Nucleus accumbens (tissue), 56 donors: ENCODE measurements at places on chromosomes 16 and 17.

DNA sequence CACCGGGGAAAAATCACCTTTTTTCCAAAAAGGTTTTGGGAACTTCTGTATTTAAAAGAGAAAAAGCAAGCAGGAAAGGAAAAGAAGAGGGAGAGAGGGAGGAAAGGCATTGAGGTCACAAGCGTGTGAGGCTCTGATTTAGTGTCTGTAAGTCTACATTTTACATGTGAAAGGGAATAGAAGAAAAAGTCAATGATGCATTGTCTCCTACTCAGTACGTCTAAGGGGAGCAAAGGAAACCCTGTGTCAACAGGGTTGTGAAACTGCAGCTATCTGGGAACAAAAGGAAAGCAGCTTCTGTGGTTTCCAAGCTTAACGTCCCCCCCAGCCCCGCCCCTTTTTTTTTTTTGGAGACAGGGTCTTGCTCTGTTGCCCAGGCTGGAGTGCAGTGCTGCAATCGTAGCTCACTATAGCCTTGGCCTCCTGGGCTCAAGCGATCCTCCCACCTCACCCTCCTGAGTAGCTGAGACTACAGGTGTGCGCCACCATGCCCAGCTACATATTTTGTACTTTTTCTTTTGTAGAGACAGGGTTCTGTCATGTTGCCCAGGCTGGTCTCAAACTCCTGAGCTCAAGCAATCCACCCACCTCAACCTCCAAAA lies 1.8 kb upstream of the CDC42EP4 start:
- DNase-seq = no peak

DNA sequence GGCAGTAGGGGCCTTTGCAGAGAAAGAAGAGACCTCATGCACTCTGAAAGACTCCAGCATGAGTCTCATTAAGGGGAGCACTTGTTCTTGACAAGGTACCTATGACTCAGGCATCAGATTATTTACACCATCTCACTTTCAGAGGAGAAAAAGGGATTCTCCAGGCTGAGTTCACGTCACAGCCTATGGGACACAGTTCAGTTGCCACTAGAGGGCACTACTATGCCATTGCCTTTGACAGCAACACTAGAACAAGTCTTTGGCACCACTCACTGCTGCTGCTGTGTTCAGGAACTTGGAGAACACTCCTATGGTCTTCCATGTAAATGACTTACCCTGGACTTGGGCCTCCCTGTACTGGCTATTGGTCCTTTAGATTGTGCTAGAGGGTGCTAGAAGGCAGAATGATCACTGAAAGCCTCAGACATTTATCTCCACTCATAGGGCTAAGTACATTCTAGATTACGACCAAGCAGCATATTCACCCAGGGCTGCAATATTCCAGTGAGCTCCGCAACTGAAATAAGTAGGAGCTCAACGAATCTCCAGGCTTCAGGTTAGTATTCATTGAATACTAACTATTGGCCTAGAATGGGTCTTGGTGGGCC lies 225.1 kb upstream of the CA10 start:
- DNase-seq = no peak

- DNase-seq = no peak
These were observed 94.7 kb downstream of the SEC14L1 start for GRCh38 chr17:77235370-77235941.

DNA sequence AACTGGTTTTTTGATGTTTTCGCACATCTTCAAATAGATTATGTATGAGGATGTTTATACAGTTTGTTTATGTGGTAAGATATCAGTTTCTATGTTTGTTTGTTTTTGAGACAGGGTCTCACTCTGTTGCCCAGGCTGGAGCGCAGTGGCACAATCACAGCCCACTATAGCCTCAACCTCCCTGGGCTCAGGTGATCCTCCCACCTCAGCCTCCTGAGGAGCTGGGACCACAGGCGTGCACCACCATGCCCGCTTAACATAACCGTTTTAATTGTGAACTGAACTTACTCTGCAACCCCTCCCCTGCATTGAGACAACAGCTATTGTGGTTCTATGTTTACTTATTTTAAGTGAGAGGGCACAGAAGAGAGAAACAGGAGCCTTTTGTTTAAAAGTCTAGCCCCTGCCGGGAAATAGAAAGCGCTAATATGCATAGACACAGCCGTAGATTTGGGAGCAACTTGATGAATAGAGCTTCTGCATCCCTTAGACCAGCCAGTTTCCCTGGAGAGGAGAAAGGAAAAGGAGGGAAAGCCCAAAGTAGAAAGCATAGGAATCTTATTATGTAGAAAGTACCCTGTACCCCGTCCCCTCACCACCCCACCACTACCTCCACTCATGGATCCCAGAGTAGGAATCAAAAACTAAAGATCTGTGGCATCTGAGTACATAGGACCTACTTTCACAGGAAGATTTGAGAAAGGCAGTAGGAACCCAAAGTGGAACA lies 19.6 kb upstream of the APPBP2 start:
- no peak for DNase-seq

GRCh38 chr17:17934214-17934613 lies 38.0 kb downstream of the TOM1L2 start:
- DNase-seq = no peak

DNA sequence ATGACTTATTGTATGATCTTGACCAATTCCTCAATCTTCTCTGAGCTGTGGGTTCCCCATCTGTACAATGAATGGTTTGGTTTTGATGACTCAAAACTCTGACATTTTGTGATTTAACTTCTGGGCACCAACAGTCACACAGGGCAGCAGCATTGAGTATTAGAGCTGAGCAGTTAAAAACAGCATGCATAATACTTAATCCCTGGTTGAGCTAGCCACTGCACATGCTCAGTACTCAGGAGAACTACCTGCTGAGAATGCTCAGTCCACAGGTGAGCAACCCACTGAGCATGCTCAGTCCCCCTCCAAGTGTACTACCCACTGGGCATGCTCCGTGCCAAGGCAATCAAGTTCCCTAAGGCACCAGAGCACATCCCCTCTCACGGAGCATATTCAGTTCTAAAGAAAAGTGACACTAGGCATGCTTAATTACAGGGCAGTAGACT lies 68.7 kb downstream of the AIPL1 start:
- DNase-seq = no peak

DNA sequence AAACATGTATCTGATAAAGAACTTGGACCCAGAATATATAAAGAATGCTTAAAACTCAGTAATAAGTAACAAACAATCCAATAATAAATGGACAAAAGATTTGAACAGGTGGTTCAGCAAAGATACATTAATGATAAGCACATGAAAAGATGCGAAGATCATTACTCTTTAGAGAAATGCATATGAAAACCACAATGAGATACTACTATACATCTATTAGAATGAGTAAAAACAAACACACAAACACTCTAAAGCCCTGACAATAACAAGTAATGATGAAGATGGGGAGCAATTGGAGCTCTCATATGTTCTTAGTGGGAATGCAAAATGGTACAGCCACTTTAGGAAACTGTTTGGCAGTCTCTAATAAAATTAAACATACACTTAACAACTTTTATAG lies 29.1 kb downstream of the OSBPL7 start:
- no peak for DNase-seq

DNA sequence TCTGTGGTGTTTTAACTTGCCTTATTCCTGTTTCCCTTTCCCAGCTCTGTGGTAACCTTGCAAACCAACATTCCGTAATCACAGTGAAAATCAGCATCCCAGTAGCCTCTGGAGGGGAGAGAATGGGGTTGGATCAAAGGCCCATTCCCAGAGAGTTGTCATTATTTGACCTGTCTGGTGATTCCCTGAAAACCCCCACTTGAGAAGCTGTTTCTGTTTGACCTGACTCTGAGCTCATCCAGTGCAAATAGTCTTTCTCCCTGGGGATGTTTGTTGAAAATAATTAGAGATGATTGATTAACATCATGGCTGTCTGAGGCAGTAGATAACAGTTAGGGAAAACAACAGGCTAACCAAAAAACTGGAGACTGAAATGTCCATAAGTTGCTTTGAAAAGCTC lies 3.0 kb downstream of the CACNG1 start:
- no peak for DNase-seq

DNA sequence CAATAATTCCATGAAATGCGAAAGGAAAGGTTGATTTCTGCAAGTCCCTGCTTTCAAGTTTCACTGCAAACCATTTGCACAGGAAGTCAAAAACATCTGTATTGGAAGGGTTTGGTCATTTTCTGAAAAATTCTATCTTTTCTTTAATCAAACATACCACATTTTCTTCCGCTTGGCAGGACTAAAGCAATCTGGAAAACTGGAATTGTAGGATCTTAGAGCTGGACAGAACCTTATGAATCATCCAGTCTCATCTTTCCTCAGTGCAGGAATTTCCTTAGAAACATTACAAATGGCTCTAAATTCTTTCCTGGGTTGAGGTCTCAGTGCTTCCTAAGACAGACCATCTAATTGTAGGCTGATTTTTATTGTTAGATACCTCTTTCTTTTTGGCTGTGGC lies 111.5 kb upstream of the ELAC2 start:
- no peak for DNase-seq

DNA sequence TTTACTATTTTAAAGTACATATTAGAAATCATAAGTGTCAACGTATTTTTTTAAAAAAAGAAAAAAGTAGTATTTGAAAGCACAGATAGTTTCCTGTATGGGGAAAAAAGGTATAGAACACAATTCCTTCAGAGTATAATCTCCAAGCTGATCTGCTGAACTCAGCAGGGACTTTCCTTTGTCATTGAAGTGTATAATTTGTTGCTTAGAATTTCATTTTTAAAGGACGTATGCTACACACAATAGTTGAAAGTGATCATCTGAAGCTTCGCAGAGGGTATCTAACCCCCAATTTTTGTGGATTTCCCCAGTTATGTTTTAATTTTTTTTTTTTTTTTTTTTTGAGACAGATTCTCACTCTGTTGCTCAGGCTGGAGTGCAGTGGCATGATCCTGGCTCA lies 20.2 kb upstream of the MAPT start:
- DNase-seq = no peak

DNA sequence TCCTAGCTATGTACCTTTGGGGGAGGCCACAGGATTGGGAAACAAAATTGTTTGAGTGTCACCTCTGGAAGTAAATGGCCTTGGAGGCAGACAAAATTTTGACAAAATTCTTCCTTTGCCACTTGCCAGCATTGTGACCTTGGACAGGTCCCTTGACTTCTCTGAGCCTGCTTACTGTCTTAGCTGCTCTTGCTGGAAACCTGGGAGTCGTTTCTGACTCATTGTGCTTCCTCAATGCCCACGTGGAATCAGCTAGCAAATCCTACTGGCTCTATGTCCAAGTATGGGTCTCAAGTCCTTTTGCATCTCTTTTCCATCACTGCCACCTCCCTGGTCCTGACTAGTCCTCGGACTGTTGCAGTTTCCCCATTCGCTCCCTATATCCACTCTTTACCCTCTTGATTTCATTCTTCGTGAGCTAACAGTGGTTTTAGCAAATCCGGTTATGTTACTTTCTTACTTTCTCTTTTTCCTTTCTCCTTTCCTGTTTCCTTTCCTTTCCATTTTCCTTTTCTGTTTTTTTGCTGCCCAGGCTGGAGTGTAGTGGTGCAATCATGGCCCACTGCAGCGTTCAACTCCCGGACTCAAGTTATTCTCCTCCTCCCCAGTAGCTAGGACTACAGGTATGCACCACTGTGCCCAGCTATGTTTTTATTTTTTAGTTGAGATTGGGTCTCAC lies 68.1 kb upstream of the LGALS9 start:
- no peak for DNase-seq

DNA sequence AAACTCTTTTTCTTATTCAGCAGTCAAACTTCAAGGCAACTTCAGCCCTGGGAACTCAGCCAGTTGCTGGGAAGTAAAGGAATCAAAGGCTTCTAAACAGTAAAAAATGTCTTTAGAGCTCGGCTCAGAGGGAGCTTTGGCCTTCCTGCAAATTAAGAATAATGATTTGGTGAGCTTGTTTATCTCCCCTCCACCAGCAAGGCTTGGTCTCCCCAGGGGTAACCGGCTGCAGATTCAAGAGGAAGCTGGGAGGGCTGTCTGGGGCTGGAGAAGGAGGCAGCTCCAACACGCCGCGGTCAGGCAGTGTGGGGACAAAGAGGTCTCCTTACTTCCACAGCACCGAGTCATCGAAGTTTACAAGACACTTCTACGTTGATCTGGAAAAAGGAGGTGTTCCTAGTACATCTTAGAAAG lies 17.7 kb upstream of the DOC2B start:
- no peak for DNase-seq

DNA sequence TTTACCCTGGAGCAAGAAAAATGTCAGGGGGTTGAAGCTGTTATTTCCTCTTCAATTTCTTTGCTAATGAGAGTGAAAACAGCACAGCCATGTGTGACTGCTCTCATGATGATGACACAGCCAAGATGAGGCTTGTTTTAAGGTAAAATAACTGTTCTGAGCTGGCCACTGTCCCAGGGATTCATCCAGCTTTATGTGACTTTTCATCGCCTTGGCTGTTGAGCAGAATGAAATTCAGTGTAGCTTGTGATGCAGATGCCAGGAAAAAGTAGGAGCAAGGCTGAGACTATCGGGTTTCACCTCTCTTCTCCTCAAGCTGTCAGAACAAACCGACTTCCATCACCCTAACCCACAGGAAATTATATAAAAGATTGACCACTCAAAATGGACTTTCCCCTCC lies 361.8 kb upstream of the CDH5 start:
- no peak for DNase-seq

GRCh38 chr17:43832168-43832975 lies 574 bp downstream of the MPP3 start:
- no peak for DNase-seq

- no peak for DNase-seq
These were observed 12.4 kb upstream of the CYB561 start for GRCh38 chr17:63458478-63458877.

DNA sequence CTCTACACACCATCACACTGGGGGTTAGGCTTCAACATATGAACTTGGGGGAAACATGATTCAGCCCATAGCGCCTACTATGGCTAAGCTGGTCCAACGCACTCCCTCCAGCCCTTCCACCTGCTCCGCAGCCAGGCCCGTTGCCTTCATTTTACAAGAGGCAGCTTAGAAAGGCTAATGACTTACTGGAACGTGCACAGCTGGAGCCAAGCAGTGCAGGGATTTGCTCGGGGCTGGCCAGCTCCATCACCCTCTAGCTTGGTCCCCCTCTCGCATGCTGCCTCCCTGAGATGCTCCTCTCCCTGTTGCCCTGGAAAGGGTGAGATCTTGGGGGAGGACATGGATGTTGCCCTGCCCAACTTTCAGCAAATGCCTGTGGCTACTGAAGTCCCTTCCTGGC lies 2.8 kb upstream of the CACNG1 start:
- DNase-seq = no peak

- DNase-seq = no peak
These were observed 939 bp upstream of the WDR90 start for GRCh38 chr16:648071-648780.

- no peak for DNase-seq
These were observed 56.1 kb upstream of the TMC5 start for GRCh38 chr16:19361587-19361986.

- no peak for DNase-seq
These were observed 115.6 kb downstream of the SDK2 start for GRCh38 chr17:73528679-73529078.
